ENCODE measurements at places on chromosomes 2 and 18.

GRCh38 chr2:62114564-62114963 lies 81.4 kb upstream of the B3GNT2 start:
- DNase-seq = no peak

GRCh38 chr2:56008661-56009431 lies 85.3 kb upstream of the EFEMP1 start:
- peak; percentile 33 for DNase-seq

DNA sequence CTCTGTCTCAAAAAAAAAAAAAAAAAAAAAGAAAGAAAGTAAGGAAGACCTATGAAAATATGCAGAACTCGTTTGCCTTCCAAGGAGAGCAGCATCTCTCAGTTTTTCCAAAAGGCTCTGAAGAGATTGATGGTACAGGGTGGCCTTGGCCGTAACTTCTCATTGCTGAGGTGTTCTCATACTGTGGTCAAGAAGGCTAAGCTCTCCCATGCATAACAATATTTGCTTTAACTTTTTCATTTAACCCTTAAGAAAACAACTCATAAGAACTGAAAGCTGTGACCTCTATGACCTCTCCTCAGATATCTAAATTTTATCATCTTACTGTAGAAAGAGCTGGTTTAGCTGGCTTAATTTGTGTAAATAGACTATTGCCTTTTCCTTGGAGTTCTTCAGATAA lies 37.1 kb upstream of the GATA6 start:
- DNase-seq = no peak

- DNase-seq = no peak
Observed at GRCh38 chr2:58702302-58702885, 461.3 kb upstream of the FANCL start.

- no peak for DNase-seq
Observed at GRCh38 chr18:5288517-5288935, 7.0 kb downstream of the ZBTB14 start.

GRCh38 chr2:219951099-219951498 lies 323.7 kb downstream of the SLC4A3 start:
- no peak for DNase-seq

DNA sequence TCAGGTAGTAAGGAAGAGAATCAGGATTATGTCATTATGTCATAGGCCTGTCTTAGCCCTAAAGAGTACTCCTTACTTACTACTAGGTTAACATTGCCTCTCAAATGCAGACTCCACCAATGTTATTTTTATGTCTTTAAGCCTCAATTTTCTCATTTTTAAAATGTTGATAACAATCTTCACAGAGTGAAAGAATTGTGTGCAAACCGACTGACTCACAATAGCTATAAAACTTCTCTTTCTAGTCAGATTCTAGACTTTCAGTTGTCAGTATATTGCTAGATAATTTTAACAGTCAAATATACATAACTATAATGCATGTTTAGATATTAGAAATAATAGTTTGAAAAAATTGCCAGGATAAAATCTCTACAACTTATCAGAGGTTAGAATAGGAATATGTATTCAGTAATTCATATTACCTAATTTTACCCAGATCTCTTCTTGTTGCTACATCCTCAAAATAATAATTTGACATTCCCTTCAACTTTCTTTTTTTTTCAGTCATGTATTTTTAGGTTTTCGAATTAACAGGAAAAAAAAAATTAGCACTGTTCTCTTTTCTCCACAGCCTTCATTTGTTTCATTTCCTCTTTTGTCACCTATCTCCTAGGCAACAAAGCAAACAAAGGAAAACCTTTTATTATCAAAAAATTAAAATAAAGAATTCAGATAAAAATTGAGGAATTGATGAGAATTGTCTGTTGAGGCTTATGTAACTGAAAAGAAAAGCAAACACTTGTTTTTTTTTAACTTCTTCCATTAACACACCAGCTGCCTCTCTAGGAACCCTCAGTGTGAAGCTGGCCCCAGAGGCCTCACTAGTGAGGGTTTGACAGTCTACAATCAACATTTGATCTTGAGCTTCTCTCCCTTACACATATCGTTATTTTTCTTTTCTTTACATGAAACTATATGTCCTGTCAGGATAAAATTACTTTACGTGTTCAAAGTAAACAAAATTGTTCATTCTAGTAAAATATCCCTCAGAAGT lies 279.0 kb downstream of the CALCRL start:
- DNase-seq = no peak
